Activated CD4-positive, CD25-positive, alpha-beta regulatory T cell (primary cell): ENCODE measurements at places on chromosomes 6 and 20.

DNA sequence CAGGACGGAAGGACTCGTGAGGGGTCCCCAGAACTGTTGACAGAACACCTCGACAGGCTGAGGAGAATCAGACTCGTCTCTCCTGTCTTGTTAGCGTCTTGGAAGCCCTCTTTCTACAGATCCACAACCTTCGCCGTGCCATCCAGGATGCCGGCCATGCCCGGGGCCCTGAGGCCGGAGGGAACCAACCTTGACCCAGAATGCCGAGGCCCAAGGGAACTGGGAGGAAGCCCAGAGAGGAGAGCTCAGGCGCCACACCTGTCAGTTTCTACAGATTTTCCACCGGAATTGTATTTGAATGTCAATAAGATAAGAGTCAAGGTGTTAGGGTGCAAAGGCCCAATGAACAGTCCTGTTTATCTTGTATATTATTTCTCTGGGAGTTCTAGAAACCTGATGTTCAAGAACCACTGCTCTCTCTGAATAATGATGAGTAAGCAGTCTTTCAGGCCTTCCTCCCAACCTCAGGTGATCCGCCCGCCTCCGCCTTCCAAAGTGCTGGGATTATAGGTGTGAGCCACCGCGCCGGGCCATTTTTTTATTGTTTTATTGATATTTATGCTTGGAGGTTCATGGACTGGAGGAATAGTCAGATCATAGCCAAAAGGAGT lies 799 bp upstream of the ME1 start:
- DNase-seq: no peak

DNA sequence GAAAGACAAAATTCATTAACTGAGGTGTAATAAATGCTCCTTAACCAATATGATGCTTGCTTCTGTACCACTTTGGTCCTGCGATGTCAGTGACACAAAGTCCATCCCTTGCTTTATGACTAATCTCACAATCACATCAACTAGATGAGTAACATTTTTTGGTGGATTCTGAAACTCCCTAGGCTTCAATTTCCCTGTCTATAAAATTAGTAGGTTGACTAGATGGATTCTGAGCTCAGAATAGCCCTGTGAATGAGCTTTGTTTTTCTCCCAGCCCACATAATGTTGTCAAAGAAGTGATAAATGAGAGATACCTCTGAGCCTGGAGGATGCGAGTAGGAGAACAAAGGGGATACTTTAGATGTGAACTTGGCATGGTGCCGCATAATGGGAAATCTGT lies 9.1 kb downstream of the TXLNB start:
- no peak for DNase-seq

GRCh38 chr20:63446216-63447024 lies 26.0 kb downstream of the KCNQ2 start:
- no peak for DNase-seq

DNA sequence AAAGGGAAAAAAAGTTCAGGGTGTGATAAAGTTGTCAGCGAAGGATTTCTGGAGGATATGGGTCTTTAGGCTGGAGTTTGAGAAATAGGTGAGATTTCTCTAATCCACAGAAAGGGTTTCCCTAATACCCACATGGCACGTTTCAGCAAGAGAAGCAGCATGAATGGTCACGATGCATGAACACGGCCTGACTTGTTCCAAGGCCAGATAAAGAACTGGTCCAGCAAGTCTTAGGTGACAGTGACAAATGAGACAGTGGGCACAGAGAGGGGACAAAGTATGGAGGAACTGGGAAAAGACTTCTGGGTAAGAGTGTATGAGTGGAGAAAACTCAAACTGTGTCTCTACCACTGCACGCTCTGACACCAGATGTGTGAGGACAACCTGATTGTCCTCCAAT lies 262.0 kb upstream of the FOXQ1 start:
- no peak for DNase-seq

GRCh38 chr6:140766999-140767398 lies 1365.7 kb upstream of the GJE1 start:
- DNase-seq: no peak

DNA sequence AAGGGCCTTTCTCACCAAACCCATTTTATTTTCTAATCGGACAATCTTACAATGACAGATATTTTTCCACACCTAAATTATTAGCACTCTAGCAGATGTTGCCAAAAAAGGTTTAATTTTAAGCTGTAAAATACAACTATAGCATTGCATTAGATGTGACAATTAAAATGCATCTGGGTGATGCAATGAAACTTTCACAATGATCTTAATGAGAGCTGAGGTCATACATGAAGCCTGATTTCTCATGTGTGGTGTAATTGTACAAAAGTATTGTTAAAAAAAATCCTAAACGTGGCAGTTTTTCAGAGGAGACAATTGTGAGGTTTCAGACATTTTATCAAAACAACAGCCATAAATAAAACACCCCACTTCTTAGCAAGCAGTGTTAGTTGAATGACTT lies 606.0 kb downstream of the HDGFL1 start:
- DNase-seq: no peak

DNA sequence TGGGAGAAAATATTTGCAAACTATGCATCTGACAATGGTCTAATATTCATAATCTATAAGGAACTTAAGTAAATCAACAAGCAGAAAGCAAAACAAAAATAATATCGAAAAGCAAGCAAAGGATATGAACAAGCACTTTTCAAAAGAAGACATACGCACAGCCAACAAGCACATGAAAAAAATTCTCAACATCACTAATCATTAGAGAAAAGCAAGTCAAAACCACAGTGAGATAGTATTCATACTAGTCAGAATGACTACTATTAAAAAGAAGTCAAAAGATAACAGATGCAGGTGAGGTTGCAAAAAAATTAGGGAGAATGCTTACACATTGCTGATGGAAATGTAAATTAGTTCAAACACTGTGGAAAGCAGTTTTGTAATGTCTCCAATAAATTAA lies 410.2 kb downstream of the MMUT start:
- DNase-seq: no peak

DNA sequence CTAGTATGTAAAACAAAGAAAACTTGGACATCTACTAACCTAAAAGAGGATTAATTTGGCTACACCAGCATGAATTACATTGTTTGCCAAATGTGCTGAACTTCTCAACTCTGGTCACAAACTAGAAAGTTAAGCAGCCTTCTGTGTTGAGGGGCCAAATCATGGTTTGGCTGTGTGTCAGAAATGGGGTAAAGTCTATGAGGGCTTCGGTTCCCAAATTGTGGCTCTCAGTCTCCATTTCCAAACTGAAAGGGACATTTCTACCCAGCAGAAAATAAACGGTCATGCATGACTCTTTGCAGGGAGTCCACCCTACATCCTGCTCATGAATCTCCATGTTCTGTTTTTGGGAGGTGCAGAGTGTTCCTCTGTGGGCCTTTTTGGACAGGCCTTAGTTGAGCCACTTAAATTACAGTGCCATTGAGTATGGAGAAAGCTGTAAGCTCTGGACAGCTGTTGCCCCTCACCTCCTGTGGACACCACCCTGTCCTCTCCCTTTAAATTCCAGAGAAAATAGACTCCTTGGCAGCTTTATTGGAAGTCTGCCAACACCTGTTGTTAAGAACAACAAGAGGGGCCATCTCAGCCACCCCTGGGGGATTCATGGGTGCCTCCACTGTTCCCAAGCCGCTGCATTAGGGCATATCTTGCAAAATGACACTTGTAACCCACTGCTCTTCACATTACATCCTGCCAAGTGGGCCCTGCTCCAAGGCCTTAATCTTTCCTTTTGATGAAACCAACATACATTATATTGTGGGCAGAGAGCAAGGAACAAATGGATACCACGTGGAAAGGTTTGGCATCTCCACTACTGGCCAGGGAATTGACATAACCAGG lies 27.5 kb upstream of the SNRPC start:
- DNase-seq: no peak

GRCh38 chr6:41071501-41071922 lies 644 bp downstream of the OARD1 start:
- no peak for DNase-seq

DNA sequence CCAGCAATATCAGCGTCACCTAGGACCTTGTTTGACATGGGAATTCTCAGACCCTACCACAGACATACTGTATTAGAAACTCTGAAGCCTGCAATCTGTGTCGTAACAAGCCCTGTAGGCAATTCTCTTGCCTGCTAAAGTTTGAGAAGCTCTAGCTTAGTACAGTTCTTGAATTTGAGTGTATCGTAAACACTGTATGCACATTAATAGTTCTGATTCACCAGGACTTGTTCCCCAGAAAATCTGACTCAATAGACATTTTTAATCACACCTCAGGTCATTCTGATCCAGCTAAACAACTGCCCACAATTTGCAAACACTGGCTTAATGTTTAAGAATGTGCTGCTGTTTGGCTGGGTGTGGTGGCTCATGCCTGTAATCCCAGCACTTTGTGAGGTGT lies 414.3 kb downstream of the TFAP2A start:
- DNase-seq: no peak

DNA sequence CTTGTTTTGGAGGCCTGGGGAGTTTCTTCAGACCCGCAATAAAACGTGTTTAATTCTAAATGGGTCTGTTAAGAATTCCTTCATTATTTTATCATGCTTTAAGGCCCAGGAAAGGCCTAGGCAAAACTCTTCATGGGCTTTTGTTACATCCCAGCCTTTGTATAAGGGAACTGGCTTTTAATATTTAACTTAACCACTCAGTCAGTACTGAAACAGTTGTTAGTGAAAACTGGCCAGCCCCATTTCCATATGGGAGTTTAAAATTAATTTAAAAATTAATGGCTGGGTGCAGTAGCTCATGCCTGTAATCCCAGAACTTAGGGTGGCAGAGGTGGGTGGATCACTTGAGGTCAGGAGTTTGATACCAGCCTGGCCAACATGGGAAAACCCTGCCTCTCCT lies 213.2 kb upstream of the FKBP1C start:
- DNase-seq: no peak

- DNase-seq: no peak
Measured at GRCh38 chr6:118263921-118264486, 284.1 kb upstream of the PLN start.

GRCh38 chr20:18567739-18568091 lies 483 bp downstream of the SMIM26 start:
- DNase-seq: no peak

DNA sequence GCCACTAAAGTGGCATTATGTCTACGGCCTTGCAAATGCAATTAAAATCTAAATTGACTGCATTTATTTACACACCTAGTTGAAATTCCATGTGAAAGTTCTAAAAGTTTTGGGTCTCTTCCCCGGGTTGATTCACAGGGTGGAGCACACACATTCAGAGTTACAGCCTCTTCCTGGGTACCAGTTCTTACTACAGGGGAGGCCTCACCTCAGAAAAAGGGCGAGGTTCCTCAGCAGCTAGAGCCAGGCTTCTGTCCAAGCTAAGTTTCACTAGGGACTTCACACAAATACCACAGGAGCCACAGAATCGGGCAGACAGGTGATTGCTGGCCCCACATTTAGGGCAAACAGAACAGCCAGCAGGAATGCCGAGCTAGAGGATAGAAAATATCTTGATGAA lies 52.7 kb downstream of the DZANK1 start:
- no peak for DNase-seq

- no peak for DNase-seq
Measured at GRCh38 chr20:35503841-35504561, 25.5 kb downstream of the C20orf173 start.
